HL-60 (cell line): ENCODE measurements at places on chromosomes 16 and 17.

DNA sequence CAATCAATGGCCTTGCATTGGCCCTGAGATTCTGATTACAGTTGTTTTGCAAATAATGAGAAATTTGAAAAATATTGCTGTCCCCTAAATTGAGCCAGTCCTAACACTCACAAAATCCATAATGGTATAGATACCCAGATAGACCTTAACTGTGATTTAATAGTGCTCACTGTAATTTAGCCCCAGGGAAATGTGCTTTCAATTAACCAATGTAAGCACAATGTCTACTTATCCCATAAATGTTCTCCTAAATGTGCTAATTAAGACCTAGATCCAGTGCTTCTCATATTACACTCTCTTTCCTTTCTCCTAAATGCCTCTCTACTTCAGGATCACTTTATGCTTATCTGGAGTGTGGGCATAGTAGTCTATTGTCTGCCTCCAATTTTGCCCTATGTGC lies 417.8 kb upstream of the CCL2 start:
- no peak for DNase-seq

DNA sequence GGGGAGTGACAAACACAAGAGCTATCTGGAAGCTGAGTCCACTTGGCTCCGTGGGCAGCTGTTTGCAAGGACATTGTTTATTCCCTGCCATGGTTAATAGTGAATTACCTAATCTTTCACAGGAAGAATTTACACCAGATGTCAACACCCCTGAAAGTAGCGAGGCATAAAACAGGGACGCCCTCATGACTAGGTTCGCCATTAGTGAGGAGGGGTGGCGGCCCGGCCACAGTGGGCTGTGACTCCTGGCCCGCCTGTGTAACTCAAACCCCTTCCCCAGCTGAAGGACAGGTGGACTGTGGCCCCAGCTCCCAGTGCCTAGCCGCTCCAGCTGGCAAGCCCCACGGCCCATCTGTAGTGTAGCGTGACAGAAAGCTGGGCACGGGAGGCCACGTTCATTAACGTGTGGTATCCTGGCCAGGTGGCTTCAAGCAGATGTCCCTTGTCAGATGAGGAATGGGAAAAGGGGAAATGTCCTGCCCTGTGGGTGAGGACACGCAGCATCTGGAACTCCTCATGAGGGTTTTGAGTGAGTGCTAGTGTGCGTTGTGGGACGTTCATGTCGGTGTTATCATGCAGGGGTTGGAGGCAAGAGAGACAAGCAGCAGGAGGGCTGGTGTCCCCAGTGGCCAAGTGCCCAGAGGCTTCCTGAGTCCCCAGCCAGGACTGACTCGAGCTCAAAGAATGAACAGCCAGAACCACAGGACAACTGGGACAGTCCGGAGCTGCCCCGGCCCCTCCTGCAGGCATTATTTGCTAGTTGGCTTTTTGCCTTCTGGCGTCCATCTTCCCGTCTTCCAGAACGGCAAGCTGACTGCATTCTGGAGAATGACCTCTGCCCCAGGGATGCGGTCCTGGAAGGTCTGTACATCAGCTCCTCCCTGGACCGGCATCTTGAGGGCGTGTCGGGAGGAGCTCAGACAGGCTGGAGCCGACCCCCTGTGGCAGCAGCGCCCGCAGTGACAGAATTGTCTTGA lies 19.2 kb downstream of the KDM8 start:
- DNase-seq, result no peak

DNA sequence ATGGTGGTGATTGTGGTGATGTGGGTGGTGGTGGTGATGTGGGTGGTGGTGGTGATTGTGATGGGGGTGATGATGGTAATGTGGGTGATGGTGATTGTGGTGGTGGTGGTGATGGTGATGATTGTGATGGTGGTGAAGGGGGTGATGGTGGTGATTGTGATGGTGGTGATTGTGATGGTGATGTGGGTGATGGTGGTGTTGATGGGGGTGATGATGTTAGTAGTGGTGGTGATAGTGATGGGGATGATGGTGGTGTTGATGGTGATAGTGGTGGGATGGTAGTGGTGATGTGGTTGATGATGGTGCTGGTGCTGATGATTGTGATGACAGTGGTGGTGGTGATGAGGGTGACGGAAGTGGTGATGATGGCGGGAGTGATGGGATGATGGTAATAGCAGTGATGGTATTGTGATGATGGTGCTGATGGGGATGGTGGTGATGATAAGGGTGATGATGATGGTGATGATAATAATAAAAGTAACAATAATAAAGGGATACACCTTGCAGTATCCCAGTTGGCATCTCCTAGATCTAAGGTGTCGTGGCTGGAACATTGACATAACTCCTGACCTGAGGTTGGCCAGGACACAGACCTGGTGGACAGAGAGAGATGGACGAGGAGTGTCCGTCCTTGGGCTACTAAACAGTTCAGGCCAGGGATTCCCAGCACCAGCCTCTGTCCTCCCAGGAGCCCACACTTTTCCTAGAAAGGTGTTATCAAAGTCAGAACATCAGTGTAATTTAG lies 344.5 kb downstream of the SEC14L1 start:
- DNase-seq, result no peak

DNA sequence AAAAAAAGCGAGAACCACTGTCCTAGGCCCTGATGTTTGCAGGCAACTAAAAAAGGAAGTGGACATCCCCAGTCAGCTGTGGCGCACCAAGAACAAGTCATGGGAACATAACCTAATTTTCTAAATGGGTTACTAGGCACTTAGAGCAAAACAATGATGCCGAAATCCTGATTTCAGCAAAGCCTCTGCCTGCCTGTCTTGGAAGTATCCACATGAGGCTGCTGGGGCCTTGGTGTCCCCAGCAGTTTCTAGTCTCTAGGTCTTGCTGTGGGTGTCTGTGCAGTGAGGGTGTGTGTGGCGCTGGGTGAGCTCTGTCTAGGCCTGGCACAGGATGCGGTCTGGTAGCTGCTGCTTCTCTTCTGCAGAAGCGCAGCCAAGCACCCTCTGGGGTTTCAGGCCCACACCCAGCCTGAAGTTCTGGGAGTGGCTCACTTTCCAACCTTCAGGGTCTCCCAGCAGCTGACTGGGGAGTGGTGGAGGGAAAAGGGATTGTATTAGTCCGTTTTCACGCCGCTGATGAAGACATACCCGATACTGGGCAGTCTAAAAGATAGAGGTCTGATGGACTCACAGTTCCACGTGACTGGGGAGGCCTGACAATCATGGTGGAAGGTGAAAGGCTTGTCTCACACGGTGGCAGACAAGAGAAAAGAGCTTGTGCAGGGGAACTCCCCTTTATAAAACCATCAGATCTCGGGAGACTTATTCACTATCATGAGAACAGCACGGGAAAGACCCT lies 21.1 kb downstream of the STH start:
- peak; percentile 32 for DNase-seq

DNA sequence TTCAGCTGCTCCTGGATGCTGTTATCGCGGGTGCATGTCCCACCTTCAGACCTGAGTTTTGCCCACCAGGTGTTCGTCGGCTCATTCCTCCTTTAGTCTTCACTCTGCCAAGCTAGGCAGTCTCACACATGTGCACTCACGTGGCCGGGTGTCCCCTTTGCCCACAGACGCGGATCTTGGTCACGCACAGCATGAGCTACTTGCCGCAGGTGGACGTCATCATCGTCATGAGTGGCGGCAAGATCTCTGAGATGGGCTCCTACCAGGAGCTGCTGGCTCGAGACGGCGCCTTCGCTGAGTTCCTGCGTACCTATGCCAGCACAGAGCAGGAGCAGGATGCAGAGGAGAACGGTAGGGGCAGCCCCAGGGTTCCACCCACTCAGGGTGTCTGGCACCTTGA lies 133.1 kb downstream of the ABCC6 start:
- DNase-seq, result no peak

- no peak for DNase-seq
These were observed 71.2 kb downstream of the PLD6 start for GRCh38 chr17:17134957-17135333.

DNA sequence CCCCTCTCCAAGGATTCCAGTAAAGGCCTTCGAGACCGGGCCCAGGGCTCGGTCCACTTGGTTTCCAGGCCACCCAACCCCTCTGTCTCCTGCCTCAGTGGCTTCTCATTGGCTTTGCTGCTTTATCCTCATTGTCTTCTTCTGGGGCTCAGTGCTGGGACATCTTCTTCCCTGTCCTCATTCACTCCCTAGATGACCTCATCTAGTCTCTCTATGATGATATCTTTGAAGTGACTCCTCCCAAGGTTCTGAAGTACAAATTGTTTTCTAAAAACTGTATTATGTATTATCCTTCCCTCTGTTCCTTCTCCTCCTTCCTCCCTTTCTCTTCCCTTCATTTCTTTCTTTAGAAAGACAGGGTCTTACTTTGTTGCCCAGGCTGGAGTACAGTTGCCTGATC lies 27.1 kb upstream of the NDRG4 start:
- DNase-seq, result no peak

DNA sequence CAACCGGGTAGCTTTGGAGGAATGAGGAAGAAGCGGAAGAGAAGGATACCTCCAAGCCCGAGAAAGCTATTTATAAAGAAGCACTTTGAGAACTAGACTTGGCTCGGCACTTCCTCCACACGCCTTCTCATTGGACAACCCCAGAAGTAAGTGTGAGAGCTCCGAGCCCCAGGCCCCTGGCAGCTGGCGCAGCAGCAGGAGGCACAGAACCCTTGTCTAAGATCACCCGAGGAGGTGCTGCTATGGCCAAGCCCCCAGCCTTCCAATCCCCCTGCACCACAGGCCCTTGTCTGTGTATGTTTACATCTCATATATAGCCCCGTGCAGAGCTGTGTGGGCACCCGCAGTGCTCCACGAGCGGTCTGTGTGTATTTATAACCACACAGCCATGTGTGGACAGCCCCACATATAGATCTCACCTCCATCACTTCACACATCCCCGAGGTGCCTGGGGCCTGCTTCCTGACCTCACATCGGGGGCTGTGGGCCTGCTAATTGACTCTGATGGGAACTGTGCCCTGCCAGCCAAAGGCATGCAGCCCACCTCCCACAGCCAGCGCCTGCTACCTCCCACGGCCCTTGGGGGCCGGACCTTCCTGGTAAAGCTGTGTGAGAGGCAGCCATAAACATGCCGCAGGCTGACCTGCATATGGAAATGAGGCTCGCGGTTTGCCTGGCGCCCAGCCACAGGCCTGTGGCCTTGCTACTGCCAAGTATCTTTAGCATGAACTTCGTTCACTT lies 96.1 kb downstream of the C17orf67 start:
- DNase-seq, result peak; percentile 9

- DNase-seq, result no peak
These were observed 1.3 kb upstream of the PER1 start for GRCh38 chr17:8153525-8153956.

GRCh38 chr17:70274255-70274654 lies 104.9 kb downstream of the KCNJ2 start:
- DNase-seq, result no peak

DNA sequence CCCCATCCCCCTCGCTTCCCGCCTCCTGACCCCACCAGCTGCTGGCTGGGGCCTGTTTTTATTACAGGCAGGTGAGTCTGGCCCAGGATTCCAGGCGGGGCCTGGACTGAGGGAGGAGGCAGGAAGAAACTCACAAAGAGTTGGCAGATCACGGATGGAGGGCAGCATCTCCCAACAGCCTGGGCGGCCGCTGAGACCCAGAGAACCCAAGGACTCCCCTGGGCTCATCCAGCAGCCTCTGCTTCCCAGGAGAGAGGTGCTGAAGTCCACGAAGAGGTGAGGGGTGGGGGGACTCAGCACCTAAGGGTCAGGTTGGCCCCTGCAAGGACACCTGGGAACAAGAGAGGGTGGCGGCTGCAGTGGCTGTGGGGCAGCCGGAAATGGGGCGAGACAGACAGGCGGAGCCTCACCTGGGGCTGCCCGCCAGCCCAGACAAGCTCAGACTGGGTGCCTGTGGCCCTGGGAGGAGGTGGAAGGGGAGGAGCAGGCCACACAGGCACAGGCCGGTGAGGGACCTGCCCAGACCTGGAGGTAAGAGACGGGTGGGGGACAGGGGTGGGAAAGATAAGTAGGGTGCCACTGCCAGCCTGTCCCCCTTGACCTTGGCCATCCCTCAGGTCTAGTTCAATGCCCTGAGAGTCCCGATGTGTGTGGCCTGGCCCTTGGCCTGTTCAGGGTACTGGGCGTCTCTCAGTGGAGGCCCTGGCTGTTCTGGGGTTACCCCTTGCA lies 8.7 kb upstream of the ADGRG1 start:
- no peak for DNase-seq

DNA sequence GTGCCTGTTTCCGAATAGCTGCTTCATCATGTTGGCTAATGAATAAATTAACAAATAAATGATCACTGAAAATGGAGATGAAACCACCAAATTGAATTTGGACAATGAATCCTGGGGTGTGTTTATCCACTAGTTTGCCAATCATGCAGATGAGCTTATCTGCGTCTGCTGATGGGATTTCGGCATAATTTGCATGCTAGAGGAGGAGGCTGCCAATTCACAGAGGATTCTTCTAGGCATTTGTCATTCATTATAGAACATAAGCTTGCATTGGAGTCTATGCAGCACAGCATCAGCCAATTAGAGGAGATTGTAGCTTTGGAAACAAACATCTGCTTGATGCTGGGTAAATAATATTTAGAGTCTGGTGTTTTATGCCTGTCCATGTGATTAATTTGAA lies 123.1 kb downstream of the NPIPB5 start:
- DNase-seq, result no peak

DNA sequence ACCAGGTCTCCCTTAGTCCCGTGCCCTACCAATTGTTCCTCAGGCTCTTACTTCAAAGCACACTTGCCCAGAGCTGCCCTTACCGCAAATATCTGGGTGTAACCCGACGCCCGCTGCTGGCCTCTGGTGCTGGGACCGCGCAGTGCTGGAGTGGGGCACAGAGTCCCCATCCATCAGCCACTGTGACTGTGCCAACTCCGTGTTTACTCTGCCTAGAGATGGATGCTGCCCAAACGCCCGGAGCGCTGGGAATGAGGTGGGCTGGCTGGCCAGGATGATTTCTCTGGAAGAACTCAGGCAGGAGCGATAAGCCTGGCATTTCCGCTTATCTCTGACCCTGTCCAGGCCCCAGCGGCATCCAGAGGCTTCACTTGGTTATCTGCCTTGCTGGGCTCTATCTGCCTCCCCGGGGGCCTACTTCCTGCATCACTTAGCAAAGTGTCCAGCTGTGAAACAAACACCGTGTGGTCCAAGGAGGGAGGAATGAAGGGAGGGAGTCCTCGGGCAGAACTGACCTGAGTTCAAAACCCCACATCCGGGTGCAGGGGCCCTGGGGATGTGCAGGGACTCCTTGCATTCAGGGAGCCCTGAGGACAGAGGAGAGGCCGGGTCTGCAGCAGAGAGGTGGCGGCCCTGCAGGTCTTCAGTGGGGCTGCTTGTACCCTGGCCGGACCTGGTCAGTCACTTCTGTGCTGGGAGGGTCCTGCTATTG lies 9.4 kb upstream of the MYLK3 start:
- DNase-seq, result no peak

- no peak for DNase-seq
These were observed 787 bp downstream of the PRKAR1A start for GRCh38 chr17:68512960-68513474.

- no peak for DNase-seq
These were observed 541 bp downstream of the RHBDF2 start for GRCh38 chr17:76500747-76501017.

GRCh38 chr16:10688291-10688690 lies 6.4 kb downstream of the TEKT5 start:
- no peak for DNase-seq

DNA sequence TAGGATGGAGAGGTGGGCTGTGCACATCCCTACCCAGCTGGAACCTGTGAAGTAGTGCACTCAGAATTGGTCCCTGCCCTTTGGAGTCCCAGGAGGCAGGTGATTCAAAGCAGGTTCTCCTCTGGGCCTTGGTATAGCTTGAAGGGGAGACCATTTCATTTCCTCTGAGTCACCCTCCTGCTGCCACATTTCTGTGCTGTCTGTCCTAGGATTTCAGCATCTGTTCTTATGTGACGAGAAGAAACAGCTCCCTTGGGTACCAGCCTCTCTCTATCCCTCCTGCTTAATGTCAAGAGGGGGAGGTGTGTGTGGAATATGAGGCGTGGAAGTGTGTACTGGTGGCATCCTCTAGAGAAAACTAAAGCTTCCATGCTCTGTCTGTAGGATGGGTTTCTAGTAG lies 5.0 kb upstream of the NFE2L1 start:
- DNase-seq, result no peak
